A549 treated with RU486 at 1 μM for 4 hours (cell line): ENCODE measurements at places on chromosomes 4 and X. TPM values are rescaled to one million over a fixed set of nuclear protein-coding genes. Genes with fewer than 3 reads are reported as not detected.

SLC6A14 gene
- total RNA-seq, result 0.02 TPM in 2 of 5 replicates, not detected in the others

NPNT gene
- 0.18 to 0.46 TPM (median 0.40 TPM) in 5 replicates for total RNA-seq

PCDH18 gene
- total RNA-seq, result not detected in 5 replicates

SPATA4 gene
- total RNA-seq, result 0.15 to 0.20 TPM (median 0.20 TPM) in 3 of 5 replicates, not detected in the others

ARSD gene
- total RNA-seq, result 11.9 to 13.1 TPM (median 12.1 TPM) in 5 replicates

GABRE gene
- 21.1 to 33.7 TPM (median 27.3 TPM) in 5 replicates for total RNA-seq

SMPX gene
- total RNA-seq, result 0.12 TPM in 1 of 5 replicates, not detected in the others

SLC4A4 gene
- 1.1 to 2.8 TPM (median 2.2 TPM) in 5 replicates for total RNA-seq

BANK1 gene
- total RNA-seq, result 0.85 to 1.4 TPM (median 0.95 TPM) in 5 replicates

ADGRL3 gene
- 0.02 to 0.05 TPM (median 0.02 TPM) in 3 of 5 replicates, not detected in the others for total RNA-seq

SYN1 gene
- 0.11 to 0.31 TPM (median 0.21 TPM) in 5 replicates for total RNA-seq

NEXMIF gene
- 0.01 to 0.02 TPM in 2 of 5 replicates, not detected in the others for total RNA-seq

TSPYL2 gene
- 8.1 to 11.1 TPM (median 9.7 TPM) in 5 replicates for total RNA-seq

SPANXN3 gene
- total RNA-seq, result not detected in 5 replicates

TMEM35A gene
- not detected in 5 replicates for total RNA-seq

REPS2 gene
- total RNA-seq, result 0.32 to 0.80 TPM (median 0.56 TPM) in 5 replicates

AR gene
- 2.8 to 3.8 TPM (median 3.6 TPM) in 5 replicates for total RNA-seq

NXF2 gene
- not detected in 5 replicates for total RNA-seq

SMIM43 gene
- total RNA-seq, result 0.20 to 0.37 TPM (median 0.33 TPM) in 5 replicates

MAGEA2 gene
- total RNA-seq, result not detected in 5 replicates

PPP4R3C gene
- total RNA-seq, result not detected in 5 replicates

CSAG3 gene
- not detected in 5 replicates for total RNA-seq

SNCA gene
- total RNA-seq, result 0.09 to 0.56 TPM (median 0.24 TPM) in 4 of 5 replicates, not detected in the other

RNF4 gene
- total RNA-seq, result 61.9 to 92.1 TPM (median 64.1 TPM) in 5 replicates

ADH7 gene
- not detected in 5 replicates for total RNA-seq

UGT2B15 gene
- 0.09 to 0.13 TPM in 2 of 5 replicates, not detected in the others for total RNA-seq

RTL5 gene
- 1.9 to 2.9 TPM (median 2.4 TPM) in 5 replicates for total RNA-seq
